Amniotic stem cell (primary cell): ENCODE measurements at places on chromosomes 5 and 9.

- no peak for DNase-seq
Measured at GRCh38 chr5:96187309-96188027, 225.8 kb upstream of the ELL2 start.

- DNase-seq, result peak; percentile 11
Measured at GRCh38 chr5:133287500-133287899, 235.7 kb downstream of the HSPA4 start.

GRCh38 chr9:71814815-71815214 is 46.5 kb upstream of the CEMIP2 start:
- DNase-seq, result no peak

GRCh38 chr9:129317179-129318011 is 139.3 kb upstream of the IER5L start:
- no peak for DNase-seq

DNA sequence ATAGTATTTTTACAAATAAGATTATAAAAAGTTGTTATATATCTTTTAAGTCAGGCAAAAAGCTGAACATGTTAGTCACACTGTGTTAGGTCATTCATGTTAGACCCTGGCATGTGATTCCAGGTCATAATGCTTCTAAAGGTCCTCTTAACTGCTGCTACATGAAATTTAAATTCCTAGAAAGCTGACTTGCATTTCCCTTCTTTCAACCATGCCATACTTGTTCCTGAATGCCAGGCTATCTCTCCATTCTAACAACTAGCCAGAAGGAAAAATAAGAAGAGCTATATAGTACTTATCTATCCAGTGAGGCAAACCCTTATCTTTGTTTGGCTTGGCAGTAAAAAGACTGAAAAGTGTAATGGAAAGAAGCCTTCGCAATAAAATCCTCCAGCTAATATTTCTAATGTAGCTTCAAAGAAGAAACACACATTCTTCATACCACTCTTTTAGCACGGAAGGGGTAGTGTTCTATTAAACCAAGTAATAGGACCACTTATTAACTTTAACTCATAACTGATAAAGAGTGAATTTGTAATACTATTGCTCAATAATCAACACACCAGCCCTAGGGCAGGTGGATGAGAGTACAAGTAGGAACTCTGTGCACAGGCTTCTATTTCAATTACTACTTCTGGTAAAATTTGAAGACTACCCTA is 310.2 kb downstream of the PDE4D start:
- DNase-seq, result no peak
